Stimulated activated CD8-positive, alpha-beta memory T cell treated with anti-CD3 and anti-CD28 coated beads, Interleukin-15, amount 100 ng/mL, for 1 hour (primary cell): ENCODE measurements at places on chromosomes 2 and 18.

DNA sequence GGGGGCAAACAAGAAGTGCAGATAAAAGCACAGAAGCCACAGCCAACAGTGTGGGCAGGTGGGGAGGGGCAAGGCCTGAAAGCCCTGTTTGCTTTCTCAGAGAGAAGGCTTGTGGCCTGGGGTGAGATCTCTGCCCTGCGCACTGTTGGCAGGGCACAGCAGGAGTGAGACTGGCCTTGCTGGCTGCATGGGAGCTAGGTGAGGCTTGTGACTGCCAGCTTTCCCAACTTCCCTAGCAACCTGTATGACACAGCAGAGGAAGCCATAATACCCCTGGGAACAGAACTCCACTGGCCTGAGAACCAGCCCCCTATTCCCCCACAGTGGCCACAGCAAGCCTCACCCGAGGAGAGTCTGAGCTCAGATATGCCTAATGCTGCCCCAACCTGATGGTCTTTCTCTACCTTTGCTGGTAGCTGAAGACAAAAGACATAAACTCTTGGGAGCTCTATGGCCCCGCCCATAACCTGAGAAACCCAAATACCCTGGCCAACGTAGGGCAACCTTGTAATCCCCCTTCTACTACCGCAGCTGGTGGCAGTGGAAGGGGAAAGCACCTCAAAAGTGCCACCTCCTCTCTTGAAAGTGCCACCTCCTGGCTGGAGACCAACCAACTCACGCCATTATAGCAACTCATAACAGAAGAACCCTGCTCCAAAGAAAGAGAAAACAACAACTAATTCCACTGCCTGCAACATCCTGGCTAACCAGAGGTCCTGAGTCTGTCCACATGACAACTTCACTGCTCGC, 44.4 kb downstream of the LCT start:
- DNase-seq: no peak

DNA sequence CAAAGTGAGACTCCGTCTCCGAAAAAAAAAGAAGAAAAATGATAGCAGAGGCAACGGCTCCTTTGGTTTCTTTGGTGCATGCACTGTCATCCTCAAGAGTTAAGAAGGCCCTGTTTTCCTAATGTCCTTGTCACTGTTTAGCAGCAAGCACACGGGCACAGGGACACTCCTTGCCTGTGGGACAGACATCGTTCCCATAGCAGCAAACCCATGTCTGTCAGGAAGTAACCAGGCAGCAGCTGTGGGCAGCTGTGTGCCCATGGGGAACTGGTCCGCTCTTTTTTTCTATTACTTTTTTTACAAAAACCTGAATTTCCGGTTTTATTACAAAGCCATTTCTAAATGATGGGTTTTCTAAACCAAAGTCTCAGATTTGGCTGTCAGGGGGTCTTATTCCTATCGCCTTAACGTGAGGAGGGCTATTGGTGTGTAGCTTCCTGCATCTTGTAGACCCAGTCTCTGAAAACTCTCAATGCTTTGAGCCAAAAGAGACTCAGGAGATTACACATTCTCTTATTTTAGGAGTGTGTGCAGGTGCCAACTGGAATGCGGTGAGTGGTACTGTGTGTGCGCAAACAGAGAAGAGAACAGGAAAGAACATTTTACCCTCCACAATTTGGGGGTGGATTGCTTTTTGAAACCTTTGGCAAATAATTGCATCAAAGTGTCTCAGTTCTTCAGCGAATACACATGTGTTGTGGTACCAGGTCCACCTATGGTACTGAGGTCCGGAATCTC, 109.6 kb downstream of the COLEC12 start:
- no peak for DNase-seq

DNA sequence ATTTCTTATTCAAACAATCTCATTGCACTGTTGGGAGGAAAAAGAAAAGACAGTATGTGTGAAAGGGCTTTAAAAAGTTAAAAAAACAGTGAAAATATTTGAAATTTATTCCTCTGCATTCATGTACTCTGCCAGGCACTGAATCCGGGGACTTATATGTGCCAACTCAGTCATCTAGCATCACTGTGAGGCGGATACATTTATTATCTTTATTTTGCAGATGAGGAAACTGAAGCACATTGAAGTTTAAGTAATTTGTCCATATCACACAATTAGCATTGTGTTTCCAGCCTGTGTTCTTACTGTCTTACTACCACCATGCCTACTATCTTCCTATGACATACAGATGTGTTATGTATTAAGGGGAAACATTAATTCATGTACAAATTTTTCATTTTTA, 1.8 kb downstream of the LCLAT1 start:
- DNase-seq: no peak

DNA sequence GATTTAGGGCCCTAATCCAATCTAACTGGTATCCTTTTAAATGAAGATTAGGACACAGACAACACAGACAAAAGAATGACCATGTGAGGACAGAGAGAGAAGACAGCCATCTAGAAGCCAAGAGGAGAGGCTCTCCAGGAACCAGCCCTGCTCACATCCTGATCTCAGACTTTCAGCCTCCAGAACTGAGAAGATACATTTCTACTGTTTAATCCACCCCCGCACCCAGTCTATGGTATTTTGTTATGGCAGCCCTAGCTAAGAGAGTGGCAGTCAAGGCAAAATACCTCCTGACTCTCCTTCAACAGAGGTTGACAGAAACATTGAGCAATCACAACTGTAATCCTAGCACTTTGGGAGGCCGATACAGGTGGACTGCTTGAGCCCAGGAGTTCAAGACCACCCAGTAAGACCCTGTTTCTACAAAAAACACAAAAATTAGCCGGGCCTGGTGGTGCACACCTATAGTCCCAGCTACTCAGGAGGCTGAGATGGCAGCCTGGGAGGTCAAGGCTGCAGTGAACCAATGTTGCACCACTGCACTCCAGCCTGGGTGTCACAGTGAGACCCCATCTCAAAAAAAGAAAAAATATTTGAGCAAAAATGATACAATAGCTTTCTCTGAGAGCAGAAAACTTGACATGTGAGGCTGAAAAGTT, 34.7 kb downstream of the WDR33 start:
- DNase-seq: no peak

DNA sequence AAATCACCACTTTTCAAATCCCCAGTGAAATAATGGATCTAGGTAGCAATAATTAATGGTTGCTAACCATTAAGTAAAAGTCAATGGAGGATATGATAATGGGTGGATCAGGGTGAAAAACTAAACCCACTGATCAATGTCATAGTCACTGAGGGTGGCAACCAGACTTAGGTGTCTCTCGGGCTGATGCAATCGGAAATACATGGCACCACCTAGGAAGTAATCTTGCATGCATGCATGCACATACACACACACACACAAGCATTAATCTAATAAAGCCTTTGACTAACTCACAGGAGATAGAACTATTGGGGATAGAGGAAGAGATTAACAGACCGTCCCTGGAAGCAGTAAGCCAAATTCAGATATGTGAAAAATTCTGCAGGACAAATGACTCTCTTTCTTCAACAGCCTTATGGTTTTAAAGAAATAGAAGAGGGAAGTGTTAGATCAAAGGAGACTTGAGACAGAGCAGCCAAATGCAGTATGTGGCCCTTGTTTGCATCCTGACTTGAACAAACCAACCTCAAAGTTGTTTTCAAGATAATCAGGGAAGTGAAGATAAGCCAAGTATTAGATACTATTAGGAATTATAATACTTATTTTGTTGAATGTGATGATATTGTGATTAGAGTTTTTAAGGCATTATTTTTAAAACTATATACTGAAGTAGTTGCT, 186.0 kb upstream of the RMP24 start:
- DNase-seq: no peak

GRCh38 chr2:58740426-58740825, 499.3 kb upstream of the FANCL start:
- no peak for DNase-seq

GRCh38 chr18:3150688-3151087, 69.1 kb downstream of the MYOM1 start:
- DNase-seq: no peak

DNA sequence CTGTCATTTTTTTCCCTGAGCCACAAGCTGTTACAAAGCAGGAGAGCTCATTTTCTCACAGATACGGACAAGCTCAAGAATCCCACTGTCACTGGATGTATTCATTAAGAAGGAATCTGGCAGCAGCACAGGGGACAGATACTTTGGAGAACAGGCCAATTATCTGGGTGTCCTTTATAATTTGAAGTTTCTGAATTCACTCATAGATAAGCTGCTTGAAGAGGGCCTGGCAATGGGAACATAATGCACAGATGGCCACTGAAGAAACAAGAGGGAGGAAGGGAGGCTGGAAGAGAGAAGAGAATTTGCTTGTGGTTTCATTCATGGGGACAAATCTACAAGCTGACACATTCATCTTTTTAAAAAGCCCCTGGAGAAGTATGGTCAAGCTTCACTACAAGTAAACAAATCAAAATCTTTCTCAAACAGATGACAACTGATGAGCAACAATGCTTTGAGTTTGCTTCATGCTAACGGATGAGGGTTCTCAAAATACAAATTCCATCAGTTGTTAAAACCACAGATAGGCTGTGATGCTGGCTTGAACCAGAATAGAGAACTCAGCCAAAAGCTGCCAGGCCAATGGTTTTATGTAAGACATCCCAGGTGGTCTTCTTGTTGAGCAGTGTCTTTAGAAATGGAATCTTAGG, 11.9 kb downstream of the BCL2 start:
- no peak for DNase-seq

- DNase-seq: no peak
Observed at GRCh38 chr2:170221317-170222288, 43.7 kb downstream of the MYO3B start.

DNA sequence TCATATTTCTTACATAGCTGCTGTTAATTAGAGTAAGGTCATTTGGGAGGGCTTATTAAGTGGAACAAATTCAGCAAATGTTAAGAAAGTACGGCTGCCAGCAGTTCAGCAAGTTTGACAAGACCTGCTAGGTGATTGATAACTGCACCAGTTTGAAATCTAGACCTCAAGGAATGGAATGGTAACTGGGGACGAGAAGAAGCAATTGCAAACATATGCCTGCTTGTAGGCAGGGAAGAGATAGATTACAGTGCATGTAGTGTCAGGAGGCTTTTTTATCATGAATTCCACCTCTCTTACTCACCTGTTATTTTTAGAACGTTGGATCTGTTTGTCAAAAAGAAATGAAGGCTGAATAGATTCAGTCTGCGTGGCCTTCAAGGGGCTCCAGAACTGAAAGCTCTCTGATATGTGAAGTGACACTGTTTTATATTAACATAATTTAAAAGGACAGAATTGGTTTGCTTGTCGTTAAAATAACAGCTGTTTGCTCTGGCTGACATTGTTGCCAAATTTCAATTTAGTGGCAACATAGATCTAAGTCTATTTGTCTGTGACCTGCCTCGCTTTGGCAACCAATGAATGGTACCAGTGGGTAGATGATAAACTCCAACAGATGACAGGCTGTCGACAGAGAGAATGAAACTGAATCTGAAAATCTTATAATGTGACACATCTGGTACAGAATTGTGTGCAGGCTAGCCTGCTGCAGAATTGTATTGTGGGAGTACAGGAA, 199.3 kb downstream of the ZNF407 start:
- no peak for DNase-seq

DNA sequence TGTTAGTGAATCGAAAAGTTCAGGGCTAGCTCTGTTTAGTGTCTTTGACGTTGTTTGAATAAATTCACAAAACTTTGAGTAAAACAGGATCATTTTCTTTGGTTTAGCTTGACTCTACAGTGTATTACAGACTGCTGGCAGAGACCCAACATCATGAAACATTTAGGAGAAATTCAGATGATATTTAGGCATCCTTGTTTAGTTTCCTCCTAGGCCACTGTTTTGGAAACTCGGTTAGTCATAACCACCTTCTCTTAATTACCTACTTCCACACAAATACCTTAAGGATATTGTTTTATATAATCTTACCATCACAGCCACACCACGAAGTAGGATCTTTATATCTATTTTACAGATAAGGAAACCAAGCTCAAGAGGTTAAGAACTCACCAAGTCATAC, 7.8 kb downstream of the LIMS1 start:
- no peak for DNase-seq

DNA sequence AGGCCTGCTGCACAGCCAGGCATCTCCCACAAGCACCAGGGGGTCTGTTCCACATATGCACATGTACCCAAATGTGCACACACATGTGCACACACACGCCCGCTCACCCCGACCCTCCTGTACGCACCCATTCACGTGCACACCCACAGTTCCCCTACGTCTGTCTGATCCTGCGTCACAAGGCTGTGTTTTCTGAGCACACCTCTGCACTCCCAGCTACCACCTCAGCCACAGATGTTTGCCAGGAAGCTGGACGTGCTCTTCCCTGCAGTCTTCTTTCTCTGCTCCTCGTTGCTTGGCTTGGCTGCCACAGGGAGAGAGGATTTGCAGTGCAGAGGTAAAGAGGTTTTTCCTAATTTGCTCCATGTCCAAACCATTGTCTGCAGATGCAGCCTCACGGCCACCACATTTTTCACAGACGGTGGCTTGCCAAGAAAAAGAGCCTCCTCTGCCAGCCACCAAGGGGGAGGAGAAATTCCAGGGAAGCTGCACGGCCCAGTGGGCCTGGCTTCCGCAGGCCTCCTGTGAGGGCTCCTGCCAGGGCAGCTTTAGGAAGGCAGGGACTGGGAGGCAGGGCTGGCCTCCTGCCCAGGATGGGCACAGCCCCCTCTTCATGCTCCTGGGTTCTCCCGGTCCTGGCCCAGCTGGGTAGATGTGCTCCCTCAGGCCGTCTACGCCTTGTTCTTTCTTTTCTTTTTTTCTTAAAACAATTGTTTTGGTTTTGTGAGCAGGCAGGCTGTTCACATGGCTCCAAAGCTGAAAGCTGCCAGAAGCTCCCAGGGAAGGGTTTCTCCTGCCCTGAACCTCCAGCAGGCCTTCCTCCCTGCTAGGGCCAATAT, 29.3 kb upstream of the HS6ST1 start:
- no peak for DNase-seq

GRCh38 chr2:191250986-191251385, 5.8 kb downstream of the MYO1B start:
- DNase-seq: no peak

- no peak for DNase-seq
Observed at GRCh38 chr2:171319164-171319810, 114.5 kb downstream of the METTL8 start.

DNA sequence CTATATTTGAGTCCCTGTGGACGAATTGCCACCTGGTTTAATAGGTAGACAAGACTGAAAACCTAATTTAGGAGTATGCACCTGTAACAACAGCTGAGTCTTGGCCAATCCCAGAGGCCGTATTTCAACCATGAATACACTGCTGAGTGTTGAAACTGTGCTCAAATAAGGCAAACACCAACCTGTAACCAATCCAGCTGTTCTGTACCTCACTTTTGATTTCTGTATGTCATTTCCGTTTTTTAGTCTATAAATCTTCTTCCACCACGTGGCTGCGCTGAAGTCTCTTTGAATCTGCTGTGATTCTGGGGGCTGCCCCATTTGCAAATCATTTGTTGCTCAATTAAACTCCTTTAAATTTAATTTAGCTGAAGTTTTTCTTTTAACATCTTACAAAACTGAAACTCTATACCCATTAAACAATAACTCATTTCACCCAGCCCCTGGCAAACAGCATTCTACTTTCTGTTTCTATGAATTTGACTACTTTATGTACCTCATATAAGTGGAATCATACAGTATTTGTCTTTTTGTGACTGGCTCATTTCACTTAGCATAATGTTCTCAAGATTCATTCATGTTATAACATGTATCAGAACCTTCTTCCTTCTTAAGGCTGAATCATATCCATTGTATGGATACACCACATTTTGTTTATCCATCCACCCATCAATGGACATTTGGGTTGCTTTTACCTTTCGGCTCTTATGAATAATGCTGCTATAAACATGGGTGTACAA, 7.5 kb upstream of the YPEL5 start:
- DNase-seq: no peak
